ENCODE measurements at places on chromosomes 12 and 14.

DNA sequence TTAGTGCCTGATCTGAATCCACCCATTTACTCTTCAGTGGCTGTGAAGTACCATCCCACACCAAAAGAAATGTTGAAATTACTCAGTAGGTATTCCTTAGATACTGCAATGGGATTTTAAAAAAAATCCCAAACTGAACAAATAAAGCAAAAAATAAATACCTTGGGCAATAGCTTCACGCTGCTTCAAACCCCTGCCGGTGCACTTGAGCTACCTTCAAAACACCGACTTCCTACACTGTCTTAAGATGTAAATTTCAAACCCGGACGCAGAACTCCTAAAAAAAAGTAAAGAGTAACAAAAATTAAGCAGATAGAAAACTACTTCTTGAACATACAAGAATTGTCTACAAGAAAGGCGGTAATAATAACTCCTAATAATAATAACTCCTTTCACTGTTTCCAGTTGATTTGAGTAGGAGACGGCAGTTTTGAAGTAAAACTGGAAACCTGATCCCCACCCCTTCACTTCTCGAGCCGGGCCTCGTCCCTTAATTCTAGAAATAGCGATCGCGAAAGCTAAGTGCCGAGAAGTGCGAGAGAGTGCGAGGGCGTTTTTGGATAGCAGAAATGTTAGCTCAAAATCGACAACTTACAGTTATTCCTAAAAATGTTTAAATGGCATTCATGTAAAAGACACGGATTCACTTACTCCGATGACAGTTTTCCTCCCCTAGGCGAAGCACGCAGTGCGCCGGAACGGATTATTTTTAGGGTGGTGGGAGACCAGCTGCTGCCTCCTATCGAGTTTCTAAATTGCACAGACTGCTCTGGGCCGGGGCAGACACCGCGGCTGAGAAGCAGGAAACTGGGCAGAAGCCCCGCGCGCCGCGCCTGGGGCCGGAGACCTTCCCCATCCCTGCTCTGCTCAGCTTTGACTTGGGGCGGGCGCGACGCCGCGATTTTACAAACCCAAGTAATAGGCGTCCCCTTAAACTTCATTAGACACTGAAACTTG is at the start of gene ABCC9:
ABCC9 (minus strand) TSS at position 878 of the 957 bp plus-strand sequence. CDS start 4,752 bp downstream, outside the sequence.
- DNase-seq: no peak

DNA sequence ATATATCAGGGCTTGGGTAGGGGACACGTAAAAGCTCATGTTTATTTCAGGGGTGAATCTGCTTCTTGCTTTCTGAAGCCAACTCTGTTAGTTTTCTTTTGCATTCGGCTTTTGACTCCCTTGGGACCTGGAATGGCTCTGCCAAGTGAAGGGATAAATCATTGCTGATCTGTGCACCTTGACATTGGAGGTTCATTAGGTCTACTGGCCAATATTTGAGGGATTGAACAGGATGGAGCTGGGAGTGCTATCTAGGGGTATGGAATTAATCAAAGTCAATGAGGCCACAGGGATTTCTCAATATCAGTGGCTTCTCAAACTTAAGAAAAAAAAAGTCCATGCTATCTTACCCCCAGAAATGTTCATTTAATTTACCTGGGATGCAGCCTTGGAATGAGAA is 203.5 kb upstream of the RMST start:
- DNase-seq: no peak

DNA sequence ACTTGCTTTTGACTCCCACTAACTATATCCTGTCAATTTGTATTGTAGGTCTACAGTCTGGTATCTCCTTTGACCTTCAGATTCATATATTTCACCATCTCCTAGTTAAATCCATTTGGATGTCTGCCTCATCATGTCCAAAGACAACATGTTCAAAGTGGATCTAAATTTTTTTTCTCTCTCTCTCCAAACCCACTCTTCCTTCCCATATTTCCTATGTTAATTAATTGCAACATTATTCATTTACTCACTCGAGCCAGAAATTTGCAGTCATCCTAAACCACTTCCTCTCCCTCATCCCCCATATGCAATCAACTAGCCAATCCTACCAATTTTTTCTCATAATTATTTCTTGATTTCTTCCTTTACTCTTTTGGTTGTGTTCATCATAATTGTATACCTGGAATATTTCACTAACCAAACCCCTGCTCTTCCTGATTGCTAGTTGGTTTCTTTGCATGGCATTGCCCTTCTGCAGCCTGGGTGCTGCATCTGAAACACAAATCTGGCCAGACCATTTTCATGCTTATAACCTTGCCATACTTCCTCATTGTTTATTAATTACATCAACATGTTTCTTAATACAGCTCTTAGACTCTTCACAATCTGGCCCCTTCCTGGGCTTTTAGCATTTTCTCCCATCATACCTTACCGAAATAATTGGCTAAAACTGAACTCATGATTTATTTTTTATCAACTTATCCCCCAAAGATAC is 442.2 kb downstream of the ADAMTS20 start:
- no peak for DNase-seq

DNA sequence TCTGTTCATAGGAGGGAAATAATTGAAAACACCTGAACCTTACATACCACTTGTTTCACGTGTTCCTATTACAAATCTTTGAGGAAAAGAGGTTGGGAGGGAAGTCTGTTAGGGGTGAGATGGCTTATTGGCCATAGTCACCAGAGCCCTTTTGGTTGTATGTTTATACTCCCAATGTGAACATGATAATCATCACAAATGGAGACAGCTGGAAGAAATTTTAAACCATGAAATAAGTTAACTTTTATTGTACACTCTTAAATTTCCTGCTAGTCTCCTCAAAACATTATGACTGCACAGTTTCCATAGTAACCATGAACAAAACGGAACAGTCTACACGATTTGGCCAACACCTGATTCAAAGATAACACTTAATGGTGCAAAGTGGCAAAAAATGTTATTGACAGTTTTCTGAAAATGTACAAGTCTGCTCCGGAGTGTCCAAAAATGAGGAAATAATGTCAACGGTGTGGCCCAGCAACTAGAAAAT is 56.9 kb downstream of the LMNTD1 start:
- no peak for DNase-seq
